ENCODE measurements at places on chromosomes 5 and 9.

DNA sequence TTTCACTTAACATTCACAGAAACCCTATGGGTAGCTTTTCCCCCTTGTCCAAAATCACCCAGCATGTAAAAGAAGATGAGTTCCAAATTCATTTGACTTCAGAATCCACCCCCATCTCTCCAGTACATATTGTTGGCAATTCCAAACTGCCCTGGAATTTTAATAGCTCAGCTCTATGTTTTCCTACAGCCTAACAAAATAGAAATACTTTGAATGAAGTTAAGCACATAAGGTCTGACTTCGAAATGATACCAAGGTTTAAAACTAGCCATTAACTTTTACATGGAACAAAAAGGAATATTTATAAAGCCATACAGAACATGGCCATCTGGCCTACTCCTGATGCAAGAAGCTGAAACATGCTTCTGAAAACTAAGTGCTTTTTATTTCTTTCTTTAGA, 634.3 kb downstream of the PDE4D start:
- no peak for DNase-seq

DNA sequence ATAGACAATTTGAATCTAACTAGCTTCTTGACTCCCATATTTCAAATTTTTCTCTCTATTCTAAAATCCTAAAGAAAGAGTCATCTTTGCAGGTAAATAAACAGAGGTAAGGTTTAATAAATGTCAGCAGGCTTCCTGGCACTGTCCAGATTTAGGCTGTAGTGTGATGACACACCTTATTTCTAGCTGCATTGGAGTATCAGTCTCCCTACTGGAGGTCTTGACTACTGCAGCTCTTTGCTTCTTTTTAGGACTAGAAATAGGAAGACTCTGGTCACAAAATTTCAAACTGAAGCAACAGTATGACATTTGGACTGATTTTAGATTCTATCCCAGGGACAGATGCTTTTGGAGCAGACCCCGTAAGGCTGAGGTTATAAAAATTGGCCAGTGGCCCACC, 40.7 kb upstream of the PPP3R2 start:
- no peak for DNase-seq

GRCh38 chr9:37445832-37446231, 19.4 kb downstream of the ZBTB5 start:
- no peak for DNase-seq

DNA sequence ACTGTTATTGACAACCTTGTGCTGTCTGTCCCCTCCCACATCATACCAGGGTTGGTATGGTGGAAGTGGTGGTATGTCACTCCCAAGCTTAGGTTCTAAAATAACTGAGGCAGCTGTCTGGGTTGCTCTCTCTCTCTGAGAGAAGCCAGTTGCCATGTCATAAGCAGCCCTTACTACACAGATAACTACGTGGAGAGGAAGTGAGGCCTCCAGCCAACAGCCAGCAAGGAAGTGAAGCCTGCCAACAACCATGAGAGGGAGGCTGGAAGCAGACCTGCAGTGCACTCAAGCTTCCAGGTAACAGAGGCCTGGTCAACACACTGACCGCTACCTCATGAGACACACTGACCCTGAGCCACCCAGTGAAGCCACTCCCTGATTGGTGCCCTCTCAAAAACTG, 18.6 kb downstream of the CTNNAL1 start:
- DNase-seq: peak; percentile 10

GRCh38 chr5:7325975-7326913, 69.7 kb upstream of the ADCY2 start:
- DNase-seq: no peak

GRCh38 chr5:102931085-102931725, 176.1 kb downstream of the PAM start:
- DNase-seq: no peak

DNA sequence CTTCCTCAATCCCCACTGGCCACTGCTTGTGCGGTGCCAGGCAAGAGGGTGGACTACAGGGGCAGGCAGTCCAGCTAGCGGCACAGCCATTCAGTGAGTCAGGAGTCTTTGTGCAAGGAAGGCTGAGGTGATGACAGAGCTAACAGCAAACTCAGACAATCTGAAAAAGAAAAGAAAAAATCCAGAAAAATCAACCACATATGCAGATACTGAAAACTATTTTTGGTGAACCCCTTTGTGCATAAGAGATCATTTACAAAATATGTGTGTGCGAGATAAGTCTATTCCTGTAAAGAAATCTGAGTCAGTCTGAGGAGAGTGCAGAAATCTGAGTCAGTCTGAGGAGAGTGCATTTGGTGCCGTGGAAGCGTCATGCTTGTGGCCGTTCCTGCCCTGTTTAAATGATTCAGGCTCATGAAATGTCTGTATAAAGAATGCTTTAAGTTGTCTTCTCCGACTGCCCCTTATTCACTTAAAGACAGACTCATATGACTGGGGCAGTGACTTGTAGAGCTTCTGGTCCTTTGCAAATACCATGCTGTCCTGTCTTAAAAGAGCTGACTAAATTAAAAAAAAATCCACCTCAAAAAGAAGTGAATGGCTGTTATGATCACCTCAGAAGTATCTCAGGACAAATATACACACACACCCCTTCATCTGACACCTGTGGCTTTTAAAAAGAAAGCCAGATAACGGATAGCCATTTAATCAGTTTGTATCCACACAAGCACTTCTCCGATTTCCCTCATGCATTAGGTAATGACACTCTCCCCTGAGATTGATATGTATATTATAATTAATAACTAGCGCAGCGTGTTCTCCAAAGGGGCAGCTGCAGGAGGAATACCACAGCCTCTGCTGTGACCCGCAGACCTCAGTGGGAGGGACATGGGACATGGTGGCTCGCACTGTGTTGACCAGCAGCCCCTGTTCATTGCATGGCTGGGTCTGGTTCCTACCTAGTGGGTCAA, 47.3 kb downstream of the TRIO start:
- no peak for DNase-seq

DNA sequence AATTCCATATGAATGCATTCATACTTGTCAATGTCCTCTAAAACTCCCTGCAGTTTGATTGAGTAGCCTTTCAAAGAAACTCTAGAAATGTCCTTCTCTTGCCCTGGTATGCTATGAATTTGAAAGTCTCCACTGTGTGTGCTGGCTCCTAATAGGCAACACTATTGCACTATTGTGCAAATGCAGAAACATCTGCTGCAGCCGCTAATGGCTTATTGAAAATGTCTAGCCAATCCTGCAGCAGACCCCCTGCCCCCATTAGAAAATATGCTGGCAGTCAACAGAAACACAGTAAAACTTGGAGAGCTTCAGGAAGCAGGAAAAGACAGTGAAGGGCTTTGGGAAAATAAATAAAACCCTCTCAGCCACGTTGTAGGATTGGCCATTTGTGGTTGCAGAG, 87.3 kb upstream of the GRAMD2B start:
- no peak for DNase-seq

DNA sequence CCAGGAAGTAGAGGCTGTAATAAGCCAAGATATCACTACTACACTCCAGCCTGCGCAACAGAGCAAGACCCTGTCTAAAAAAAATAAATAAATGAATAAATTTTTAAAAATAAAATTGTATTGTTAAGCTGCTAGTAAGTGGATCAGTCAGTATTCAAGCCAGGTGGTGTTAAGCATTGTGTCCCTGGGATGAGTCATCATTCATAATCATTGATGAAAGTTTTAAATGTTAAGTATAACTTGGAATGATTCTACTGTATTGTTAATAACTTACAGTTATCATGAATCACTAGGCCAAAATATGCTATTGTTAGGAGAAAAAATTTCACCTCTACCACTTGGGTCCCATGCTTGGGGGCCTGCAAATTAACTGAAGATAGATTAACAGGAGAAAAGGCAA, 38.2 kb downstream of the MED10 start:
- DNase-seq: no peak

DNA sequence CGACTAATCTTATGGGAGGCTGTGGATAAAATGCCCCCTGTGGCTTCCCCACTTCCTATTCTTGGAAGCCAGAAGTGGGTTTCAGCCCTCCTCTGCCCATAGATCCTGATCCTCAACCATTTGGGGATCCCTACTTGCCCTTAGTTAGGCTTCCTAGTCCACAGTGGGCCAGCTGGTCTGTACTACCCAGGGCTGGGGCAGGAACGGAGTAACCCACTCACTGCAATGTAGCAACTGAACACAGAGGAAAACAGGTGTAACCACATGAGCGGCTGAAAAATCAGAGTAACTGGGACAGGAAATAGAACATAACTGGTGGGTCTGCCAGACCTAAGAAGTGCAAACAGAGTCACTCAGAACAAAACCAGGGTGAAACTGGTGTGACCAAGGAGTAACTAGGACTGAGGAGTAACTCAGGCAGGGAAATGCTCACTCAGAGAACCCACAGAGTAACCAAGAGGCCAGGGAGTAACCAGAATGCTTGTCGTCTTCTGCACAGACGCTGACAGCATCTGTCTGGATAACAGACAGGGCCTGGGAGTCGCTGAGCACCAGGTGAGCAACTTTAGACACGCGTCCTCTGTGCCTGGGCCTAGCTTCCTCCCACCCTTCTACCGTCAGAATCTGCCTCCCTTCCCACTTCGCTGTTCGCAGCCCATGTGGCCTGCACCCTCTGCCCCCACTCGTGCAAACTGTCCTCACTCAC, 1.0 kb downstream of the AQP3 start:
- DNase-seq: peak; percentile 27

GRCh38 chr9:72304538-72304937, 60.5 kb downstream of the ZFAND5 start:
- DNase-seq: no peak

GRCh38 chr5:148209151-148209770, 6.4 kb downstream of the SPINK6 start:
- DNase-seq: no peak

GRCh38 chr9:2787065-2787464, 56.8 kb downstream of the PUM3 start:
- no peak for DNase-seq

DNA sequence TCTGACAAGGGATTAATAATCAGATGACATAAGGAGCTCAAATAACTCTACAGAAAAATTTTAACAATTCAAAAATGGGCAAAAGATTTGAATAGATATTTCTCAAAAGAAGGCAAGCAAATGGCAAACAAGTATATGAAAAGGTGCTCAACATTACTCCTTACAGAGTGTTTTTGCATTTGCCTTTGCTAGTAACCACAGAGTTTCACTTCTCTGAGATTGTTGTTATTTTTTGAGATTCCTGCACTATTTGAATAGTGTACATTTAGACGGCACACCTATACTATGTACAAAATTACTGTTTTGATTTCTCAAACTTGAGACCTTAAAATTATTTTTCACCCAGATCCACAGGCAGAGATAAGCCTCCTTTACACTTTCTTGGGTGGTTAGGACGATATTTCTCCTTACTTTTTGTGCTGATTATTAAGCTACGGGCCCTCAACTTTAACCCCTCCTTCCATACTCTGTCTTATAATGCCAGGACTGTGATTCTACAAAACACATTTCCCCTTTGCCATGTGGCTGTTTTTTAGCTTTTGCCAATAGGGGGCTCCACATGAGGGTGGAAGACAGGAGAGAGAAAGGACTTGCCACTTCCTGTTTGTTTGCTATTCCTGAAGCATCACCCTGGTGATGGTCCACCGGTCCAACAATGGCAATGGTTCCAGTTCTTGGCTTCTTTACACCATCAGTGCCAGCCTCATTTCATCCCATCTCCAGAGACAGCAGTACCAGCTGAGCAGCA, 65.0 kb upstream of the DAP start:
- no peak for DNase-seq

DNA sequence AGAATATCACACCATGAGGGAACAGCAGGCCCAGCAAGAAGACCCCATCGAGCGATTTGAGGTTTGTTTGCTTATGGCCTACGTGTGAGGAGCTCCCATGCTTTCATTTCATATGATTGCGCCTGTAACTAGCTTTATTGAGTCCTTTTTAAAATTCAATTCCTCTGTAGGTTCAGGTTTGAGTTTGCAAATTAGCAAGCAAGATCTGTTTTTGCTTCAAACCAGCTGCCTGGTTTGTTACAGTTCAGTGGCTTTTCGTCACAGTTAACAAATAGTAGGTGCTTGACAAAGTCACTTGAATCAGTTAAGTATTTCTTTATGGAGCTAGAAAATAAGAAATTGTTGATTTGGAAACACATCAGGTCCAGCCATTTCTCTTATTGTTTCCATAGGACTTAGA, 56.3 kb downstream of the GPR21 start:
- no peak for DNase-seq

DNA sequence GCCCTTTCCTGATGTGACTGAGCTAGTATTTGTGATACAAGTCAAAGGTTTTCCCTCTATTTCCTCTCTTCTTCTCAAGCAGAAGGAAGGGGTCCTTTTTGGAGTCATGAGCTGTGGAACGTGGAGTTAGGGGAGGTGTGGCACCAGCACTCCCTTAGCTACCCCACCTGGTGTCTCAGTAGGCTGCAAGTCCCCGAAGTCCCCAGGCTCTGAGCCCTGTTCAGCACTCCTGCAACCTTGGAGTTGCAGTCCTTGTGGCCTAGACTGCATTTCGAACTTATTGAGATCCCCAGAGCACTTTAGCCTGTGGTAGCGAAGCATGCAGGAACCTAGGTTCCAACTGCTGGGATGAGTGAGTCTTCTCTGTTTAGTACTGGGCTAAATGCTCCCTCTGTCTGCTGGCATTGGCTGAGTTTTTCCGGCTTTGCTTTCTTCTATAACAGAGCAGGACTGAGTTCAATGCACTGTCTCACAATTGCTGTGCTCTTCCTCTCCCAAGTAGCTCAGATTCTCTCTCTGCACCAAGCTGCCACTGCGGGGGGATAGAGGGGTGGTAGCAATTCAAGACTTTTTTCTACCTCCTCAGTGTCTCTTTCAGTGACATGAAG, 600.7 kb upstream of the CDH9 start:
- DNase-seq: no peak

DNA sequence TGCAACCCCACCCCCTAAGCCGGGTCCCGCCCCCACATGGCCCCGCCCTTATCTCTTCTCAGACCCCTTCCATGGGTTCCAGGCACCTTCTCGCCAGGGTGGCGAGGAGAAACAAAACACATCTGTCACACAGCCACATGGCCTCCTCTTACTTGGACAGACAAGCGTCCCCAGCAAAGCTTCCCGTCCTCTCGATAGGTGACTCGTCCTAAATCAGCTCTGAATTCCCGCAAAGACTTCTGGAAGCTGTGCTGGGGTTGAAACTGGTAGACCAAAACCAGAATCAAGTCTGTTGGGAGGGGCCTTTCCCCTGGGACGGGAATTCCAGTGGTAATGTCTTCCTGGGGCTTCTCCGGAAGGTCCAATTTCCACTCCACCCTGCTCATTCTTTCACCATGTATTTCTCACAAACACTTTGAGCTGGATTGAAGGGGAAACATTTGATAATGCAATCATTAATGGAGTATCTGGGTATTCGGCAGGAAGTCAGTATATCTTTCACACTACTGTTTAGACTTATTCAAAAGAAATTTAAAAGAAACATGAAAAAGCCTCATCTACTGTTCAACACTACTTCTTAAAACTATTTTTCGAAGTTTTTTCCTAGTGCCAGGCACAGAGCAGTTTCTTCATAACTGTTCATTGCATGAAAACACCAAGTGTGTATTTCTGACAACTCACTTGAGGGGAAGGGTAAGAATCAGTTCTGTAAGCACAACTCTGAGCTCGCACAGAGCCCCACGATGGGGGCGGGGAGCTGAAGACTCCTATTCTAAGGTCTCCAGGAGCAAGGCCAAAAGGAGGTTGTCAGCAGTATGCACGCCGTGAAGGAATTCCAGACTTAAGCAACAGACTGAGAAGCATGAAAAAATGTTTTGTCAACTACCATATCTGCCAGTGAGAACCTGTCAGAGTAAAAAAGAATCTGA, 644 bp upstream of the CTNNAL1 start:
- no peak for DNase-seq

- DNase-seq: no peak
Observed at GRCh38 chr5:156259618-156260017, 67.3 kb upstream of the SGCD start.

Data from CD4-positive, alpha-beta T cell treated with Interferon gamma for 1 hour (primary cell).